ENCODE measurements at places on chromosomes 16 and 17.
A peak's percentile ranks its signal among the peaks of the same experiment; 100 is the strongest.

- DNase-seq = no peak
Observed at GRCh38 chr17:21376759-21377690, 868 bp downstream of the KCNJ12 start.

DNA sequence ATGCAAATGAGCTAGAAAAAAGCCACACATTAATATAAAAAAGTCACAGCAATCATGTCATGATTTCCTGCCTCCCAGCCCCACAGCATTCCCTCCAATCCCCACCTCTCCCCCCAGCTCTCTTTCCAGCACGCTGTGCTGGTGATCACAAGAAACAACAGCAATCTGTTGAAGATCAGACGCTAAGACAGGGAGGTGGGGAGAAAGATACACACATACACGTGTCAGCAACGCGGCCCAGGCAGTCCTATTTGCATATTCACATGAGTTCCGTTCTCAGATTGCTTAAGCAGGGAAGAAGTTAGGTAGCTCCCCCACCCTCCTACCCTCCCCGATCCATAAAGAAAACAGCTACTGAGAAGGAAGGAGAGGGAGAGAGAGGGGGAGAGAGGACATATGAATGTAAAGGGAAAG lies 405.5 kb upstream of the PSMD7 start:
- DNase-seq = no peak

DNA sequence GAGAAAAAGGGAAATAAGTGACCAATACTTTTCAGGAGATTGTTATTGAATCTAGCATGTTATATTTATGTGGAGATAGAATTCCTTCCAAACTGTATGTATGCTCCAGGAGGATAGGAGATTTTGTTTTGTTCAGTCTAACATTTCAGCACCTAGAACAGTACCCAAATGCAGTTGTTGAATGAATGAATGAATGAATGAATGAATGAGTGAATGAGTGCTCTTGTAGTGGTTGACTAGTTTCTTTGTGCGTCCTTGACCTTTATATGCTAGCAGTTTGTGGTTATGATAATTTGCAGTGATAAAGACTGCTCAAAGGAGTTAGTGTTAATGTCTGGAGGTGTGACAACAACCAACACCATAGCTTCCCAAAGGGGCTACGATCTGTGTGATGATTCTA lies 663.5 kb upstream of the GOT2 start:
- DNase-seq = no peak

DNA sequence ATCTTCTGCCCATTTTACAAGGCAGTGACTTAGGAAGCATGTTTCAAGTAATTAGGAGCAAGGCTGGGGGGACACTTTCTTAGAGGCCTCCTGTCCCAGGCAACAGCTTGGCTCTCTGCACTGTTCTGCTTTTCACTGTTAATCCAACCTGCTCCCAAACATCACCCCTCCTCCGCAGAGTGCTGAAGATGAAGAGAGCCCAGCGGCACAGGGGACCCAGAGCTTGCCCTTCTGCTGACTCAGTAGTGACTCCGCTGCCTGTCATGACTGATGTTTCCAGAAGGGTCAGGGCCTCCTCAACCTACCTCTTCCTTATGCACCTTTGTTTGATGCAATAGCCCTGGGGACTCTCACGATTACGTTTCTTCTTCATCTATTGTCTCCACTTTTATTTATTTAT lies 38.9 kb upstream of the NDRG4 start:
- no peak for DNase-seq

DNA sequence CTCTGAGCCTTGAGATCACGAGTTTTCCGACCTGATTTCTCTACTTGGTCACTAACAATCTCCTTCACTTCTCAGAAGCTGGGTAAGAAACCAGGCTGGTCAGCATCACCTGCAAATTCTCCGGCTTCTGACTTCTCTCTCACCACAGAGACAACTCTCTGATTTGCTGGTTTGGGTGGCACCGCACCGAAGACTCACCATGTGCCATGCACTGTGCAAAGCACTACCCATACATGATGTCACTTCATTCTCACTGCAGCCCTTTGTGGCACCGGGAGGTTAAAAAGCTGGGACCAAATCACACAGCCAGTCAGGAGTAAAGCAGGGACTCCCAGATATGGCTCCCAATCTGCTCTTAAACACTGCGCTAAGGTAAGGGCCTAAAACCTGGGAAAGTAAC lies 647 bp downstream of the VAC14 start:
- DNase-seq = no peak

DNA sequence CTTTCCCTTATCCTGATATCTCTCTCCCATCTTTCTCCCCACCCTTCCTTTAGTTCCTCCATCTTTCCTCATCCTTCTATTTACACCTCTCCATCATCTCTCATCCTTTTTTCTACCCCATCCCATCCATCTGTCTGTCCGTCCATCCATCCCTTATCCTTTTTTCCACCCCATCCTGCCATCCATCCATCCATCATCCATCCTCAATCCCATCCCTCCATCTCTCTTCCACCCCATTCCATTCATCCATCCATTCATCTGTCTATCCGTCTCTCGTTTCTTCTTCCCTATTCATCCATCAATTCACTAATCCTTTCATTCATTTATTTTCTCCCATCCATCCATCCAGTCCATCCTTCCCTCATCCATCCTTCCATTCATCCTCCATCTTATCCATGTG lies 68.1 kb downstream of the ABCC6 start:
- DNase-seq = no peak

DNA sequence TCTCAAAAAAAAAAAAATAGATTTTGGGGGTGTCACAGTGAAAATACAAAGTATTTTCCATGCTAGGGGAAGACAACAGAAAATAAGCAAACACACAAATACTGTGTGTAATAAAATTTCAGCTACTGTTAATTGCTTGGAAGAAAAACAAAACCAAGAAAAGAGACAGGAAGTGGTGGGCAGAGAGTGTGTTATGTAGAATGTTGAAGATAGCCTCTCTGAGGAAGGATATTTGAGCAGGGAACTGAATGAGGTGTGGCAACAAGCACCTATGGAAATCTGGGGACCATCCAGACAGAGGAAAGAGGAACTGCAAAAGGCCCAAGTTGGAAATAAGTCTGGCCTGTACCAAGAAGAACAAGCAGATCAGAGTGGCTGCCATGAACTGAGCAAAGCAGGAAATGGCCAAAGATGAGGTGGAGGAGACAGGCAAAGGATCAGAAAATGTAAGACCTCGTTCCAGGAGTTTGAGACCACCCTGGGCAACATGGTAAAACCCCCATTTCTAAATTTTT lies 7.8 kb upstream of the USP31 start:
- no peak for DNase-seq

GRCh38 chr16:17963185-17963836 lies 373.2 kb downstream of the NPIPA8 start:
- no peak for DNase-seq

DNA sequence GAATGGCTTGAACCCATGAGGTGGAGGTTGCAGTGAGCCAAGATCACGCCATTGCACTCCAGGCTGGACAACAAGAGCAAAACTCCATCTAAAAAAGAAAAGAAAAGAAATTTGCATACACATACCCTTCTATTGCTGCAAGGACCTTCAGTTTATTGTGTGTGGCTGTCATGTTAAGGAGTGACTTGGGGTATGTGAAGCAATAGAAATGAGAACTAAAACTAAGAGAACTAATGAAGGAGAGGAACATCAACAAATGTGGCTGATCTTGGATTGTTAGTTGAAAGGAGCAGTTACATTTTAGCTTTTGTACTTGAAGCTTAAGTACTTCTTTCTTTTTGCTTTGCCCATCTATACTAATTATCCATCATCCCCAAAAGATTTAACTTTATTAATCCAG lies 12.7 kb upstream of the NSRP1 start:
- DNase-seq = no peak

DNA sequence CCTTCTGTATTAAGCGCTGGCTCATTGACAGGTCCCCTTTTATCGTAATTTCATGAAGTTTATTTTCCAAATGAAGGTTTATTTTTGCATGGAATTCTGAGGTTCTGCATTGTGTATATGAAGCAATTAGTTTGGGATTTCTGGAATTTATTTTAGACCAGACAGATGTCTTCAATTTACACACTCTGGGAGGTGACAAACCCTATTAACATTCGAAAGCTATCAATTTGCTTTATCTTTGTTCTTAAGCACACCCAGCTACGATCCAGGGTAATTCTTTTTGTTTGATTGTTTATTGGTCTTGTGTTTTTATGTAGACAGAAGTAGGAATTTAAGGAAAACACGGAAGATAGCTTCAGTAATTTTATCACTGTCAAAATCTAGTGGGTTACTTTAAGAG lies 264.6 kb downstream of the HS3ST3A1 start:
- DNase-seq = no peak

DNA sequence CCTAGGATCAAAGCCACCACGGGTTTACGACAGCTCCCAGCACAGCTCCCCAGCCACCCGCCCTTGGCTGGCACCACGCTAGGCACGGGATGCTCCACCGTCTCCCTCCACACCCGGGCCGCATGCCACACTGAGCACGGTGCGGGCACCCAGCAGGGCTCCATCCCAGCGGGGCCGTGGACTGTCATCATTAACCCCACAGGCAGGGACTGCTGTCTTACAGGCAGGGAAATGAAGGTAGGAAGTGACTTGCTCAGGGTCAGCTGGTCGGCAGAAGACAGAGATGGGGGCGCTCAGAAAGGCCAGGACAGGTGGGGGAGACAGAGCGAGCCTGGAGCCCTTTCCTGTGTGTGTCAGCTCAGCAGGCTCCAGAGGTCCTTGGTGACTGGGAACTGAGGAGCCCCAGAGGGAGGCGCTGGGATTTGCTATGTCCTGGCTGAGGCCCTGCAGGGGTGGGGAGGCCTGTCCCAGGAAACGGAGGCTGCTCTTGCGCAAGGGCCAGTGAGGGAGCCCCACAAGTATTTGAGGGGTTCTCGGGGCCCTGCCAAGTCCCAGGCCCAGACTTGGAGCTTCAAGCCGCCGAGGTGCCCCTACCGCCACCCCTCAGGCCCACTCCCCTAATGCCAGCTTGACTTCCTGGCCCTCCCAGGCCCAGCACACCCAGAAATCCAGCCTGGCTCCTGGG lies 3.2 kb downstream of the UBALD1 start:
- DNase-seq = no peak

GRCh38 chr16:53852678-53853077 lies 148.7 kb downstream of the FTO start:
- DNase-seq = no peak

DNA sequence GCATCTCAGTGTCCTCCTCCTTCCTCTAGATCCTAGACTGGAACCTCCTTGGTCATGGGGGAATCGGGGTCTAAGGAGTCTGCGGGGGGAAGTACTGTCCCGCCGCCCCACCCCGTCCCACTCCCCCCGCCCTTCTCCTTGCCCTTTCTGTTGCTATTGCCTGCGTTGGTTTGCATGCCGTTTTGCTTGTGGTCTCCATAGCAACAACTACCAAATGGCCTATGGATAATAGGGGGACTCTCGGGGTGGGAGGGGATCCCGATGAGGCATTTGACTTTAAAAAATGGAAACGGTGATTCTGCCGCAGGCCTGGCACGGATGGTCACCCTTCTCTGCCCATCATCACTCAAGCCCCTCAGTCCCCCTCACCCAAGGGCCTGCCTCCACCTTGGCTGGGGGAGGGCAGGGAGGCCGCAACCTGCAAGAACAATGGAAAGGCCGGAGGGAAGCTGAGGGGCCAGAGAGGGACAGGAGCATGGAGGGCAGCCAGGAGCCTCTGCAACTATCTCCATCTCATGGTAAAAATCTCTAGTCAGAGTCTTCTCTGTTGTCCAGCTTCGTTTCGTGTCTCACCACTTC lies 231.4 kb upstream of the TNRC6C start:
- no peak for DNase-seq

GRCh38 chr17:62680541-62681052 lies 53.1 kb downstream of the MRC2 start:
- no peak for DNase-seq

GRCh38 chr17:16052486-16052885 lies 52.9 kb downstream of the TTC19 start:
- no peak for DNase-seq

- no peak for DNase-seq
Observed at GRCh38 chr16:12377497-12377896, 401.0 kb downstream of the SNX29 start.

DNA sequence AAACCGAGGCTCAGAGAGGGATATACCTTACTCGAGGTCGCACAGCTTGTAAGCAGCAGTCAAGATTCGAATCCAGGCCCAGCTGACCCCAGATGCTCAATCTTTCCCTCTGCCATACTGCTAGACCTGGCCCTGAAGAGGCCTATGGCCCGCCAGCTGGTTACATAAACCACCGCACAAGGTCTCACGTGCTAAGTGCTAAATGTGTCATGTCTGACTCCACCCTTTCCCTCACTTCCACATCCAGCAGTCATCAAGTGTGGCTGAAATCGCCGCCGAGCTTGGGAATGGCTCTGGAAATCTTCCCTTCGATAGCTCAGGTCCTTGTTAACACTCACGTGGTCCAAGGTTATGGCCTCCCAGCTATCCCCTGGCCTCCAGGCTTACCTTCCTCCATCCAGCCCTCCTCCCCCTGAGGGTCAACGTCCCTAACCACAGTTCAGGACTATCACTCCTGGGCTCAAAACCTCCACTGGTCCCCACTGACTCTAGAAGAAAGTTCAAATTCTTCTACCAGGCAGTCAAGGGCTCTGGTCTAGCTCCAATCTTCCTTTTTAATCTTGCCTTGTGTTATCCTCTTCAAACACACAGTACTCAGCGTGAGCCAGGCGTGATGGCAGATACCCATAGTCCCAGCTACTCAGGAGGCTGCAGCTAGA lies 3.5 kb downstream of the ZBTB4 start:
- DNase-seq = no peak

DNA sequence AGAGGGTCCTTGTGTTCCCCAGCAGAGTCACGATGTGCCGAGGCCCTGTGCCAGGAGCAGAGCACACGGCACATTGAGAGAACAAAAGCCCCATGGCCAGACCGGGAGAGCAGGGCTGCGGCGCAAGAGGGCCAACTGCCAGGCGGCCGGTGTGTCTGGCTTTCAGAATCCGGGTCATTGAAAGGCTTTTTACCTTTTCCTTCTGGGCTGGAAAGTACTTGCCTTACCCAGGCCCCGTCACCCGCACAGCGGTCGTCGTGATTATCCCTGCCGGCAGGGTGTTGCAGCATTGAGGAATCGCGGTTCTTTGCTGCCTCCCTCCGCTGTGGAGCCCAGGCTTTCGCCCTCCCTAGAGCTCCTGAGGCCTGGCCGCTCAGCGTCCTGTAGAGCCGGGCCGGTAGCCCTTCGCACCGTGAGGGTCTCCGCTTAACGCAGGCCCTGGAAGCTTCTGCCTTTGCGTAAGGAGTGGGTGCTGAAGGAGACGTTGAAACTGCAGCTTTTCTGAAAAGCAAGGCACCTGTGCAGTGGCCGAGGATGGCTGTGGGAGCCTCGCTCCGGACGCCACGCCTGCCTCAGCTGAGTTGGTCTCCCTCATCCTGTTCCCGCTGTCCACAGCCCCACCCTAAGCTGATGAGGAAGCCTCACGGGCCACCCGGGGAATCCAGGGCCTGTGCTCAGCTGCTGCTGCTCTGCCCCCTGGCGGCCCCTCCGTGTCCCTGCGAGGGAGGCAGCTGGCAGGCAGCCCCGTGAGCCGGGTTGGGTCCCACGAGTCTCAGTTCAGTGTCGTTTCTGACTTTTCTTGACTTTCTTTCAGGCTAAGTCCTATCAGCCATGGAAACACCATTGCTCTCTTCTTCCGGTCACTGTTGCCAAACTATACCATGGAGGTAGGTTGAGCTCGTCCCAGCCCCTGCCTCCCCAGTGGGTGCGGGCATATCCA lies 8.6 kb upstream of the MC1R start:
- DNase-seq = peak; percentile 51

- no peak for DNase-seq
Observed at GRCh38 chr17:49249890-49250522, 19.4 kb upstream of the PHOSPHO1 start.

GRCh38 chr16:8053437-8053836 lies 536.9 kb downstream of the TMEM114 start:
- no peak for DNase-seq

- no peak for DNase-seq
Observed at GRCh38 chr17:29138971-29139691, 41.1 kb downstream of the MYO18A start.
